ENCODE measurements at places on chromosomes 6 and 20.

GRCh38 chr6:152295346-152295745 is 341.8 kb downstream of the SYNE1 start:
- no peak for DNase-seq

GRCh38 chr6:16049168-16049567 is 79.7 kb upstream of the MYLIP start:
- DNase-seq, result no peak

GRCh38 chr20:13098720-13099355 is 90.1 kb downstream of the SPTLC3 start:
- DNase-seq, result no peak

DNA sequence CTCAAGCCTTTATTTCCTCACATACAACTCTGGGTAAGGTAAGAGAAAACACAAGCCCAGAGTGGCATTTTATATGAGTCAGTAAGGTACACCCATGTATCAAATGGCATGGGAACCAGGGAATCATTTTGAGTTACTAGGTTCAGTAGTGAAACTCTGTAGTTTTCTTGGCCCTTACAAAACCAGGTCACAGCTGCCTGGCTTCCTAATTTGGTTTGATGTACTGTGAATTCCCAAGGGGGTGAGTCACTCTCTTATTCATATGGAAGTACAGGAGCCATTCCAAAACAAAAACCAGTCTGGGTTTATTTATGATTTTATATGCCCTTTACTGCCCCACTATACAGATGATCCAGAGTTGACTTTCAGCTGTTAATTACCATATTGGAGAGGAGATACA is 70.7 kb downstream of the PDE7B start:
- DNase-seq, result no peak

GRCh38 chr6:123207967-123208510 is 212.0 kb downstream of the CLVS2 start:
- no peak for DNase-seq

- no peak for DNase-seq
Observed at GRCh38 chr6:6586671-6587526, 1.6 kb upstream of the LY86 start.

- peak; percentile 64 for DNase-seq
Observed at GRCh38 chr6:99588618-99589289, 17.9 kb upstream of the PRDM13 start.

GRCh38 chr20:11248687-11249638 is 575.2 kb upstream of the JAG1 start:
- DNase-seq, result no peak

DNA sequence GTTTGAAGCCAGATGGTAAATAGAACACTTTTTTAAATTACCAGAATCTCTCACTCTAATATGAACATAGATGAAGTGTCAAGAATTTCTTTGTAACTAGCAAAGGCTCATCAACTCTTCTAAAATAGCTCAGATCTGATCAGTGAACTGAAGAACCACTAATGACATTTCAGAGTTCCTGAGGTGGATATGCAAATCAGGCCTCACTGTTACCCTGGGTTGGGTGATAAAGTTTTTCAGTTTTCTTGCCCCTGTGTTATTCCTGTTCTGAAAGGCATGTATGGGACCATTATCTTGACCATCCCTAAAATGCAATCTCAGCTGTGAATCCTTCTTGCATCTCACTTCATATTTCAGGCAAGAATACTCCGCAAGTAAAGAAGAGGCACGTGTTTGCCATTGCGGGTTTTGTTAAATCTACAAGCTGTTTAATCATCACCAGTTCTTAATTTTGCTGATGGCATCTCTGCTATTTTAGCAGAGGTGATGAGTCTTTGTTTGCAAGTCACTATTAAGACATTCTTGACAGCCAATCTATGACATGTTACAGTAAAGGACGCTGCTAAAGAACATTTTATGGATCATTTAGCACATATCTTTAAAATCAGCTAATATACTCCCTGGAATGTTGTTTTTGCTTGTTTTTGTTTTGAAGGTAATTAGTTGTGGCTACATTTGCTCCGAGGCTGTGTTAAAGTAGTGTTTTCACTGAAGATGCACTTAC is 47.9 kb downstream of the KHDC1L start:
- DNase-seq, result no peak

GRCh38 chr6:166289207-166290060 is 18.8 kb downstream of the PRR18 start:
- no peak for DNase-seq

DNA sequence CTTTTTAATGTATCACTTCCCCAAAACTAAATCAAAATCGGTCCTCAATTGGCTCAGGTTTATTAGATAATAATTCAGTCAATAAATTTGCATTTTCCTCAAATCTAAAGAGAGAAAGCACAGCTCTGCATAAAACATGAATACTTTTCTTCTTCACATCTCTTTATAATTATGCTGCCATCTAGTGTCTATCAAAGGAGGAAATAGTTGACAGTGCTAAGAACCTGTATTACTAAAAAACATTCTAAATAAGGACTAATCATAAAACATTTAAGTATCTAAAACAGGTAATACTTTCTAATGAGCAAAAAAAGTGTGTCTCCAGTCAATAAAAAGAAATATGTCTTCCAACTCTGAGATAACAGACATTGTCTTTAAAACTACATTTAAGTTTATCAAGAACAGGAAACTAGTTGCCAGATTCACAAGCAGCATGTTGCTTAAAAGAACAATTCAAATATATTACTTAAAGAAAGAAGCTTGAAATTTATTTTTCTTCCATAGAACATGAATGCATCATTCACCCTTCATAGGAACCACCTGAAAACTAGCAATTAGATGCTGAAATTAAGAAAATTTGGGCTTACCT is 56.5 kb upstream of the DST start:
- no peak for DNase-seq

- peak; percentile 44 for DNase-seq
Observed at GRCh38 chr20:4592316-4593148, 129.2 kb upstream of the PRND start.

- no peak for DNase-seq
Observed at GRCh38 chr6:154537511-154538325, 27.2 kb upstream of the CNKSR3 start.

DNA sequence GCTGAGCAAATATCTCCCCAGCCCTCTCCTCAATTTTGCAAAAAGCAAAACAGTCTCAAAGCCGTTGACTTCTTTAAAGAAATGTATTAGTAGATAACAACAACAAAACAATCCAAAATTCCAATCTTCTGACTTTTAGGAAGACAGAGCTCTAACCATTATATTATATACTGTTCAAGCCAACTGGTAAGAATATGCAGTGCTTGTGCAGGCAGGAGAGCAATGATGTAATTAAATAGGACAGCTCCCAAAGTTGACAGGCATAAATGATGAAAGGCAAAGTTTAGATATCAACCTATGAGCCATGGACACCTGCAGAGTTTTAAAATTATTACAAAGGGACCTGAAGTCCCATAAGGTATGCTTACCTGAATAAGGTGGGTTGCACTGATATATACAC is 16.6 kb upstream of the CEP85L start:
- no peak for DNase-seq

GRCh38 chr6:169250660-169251059 is 3.0 kb downstream of the THBS2 start:
- DNase-seq, result no peak

DNA sequence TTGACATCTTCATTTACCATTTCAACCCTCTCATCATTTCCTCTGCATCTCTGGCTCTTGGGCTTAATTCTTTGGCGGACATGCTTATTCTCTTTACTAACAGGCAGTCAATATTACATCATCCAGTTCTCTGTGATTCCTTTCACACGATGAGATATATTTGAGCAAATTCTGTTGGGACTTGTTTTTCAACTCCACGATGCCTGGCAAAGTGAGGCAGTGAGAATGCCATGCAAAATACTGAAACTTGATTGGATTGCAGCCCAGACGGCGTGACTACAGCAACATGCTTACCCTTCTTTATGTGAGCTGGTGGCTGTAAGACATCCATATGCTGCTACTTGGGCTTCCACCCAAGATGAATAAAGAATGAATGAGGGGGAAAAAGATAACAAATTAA is 101.7 kb upstream of the SPACA1 start:
- DNase-seq, result no peak

GRCh38 chr6:41692080-41692675 is 43.2 kb downstream of the TFEB start:
- DNase-seq, result no peak

DNA sequence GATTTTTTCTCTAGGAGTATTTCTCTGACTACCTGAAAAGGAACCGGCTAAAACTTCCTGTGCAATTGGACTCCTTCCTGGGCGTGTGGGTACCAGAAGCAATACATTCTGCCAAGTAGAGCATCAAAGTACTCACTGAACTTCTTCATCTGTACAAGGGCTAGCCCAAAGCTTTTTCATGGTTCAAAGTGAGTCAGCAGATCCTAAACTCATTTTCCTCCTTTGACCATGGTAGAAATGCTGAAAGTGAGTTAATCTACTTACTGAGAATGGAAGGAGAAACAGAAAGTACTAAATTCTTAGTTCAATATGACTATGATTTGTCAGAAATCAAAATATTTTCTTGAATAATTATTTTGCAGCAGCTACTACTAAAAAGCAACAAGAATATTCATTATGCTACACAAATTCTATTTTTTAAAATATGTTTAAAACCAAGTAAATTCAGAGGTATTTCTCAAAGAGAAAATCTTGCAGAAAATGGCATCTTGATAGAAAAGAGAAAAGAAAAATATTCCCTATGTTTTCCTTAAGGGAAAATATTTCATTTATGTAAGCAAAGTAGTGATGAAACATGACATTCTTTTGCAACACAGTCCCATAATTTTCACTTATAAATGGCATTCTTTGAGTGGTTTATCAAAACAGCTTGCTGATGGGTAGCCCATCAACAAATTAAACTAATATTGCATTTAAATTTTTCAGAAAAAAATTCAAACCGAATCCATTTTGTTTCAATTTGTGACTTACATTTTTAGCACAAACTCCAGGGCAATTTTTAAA is 3.7 kb upstream of the BEND6 start:
- DNase-seq, result no peak

Measured in stimulated activated CD4-positive, alpha-beta T cell treated with anti-CD3 and anti-CD28 coated beads, Interleukin-1b, Interleukin-23, amount 100 ng/mL, for 48 hours (primary cell).